Neural cell (in vitro differentiated cells): ENCODE measurements at places on chromosomes 5 and 9. TPM values are rescaled to one million over a fixed set of nuclear protein-coding genes. Genes with fewer than 3 reads are reported as not detected.

The PIP5KL1 gene
- 3.4 and 5.2 TPM in 2 replicates for polyA plus RNA-seq

The GFPT2 gene
- polyA plus RNA-seq, result 7.4 and 9.2 TPM in 2 replicates

The SLC27A6 gene
- polyA plus RNA-seq, result 0.37 and 1.0 TPM in 2 replicates

The CTSL gene
- polyA plus RNA-seq, result 46.5 and 53.5 TPM in 2 replicates

The HRH2 gene
- polyA plus RNA-seq, result 0.09 TPM in 1 of 2 replicates, not detected in the other

The HMMR gene
- 2.6 and 3.5 TPM in 2 replicates for polyA plus RNA-seq

The MSX2 gene
- polyA plus RNA-seq, result not detected in 2 replicates

The SLC36A3 gene
- not detected in 2 replicates for polyA plus RNA-seq

The GFI1B gene
- polyA plus RNA-seq, result not detected in 2 replicates

The C1QTNF3 gene
- 32.0 and 33.1 TPM in 2 replicates for polyA plus RNA-seq

The SLC2A6 gene
- 11.5 and 17.9 TPM in 2 replicates for polyA plus RNA-seq

The IL3 gene
- polyA plus RNA-seq, result not detected in 2 replicates

The PHYHD1 gene
- polyA plus RNA-seq, result not detected in 2 replicates

The LCN10 gene
- polyA plus RNA-seq, result not detected in 2 replicates

The SRA1 gene
- polyA plus RNA-seq, result 73.5 and 76.2 TPM in 2 replicates

The SH3PXD2B gene
- 11.7 and 18.7 TPM in 2 replicates for polyA plus RNA-seq

The WDR55 gene
- 20.4 and 20.7 TPM in 2 replicates for polyA plus RNA-seq

The CTNNA1 gene
- polyA plus RNA-seq, result 87.9 and 95.9 TPM in 2 replicates

The SLC4A9 gene
- polyA plus RNA-seq, result not detected in 2 replicates

The LCN6 gene
- not detected in 2 replicates for polyA plus RNA-seq

The AJM1 gene
- 1.5 TPM in 2 replicates for polyA plus RNA-seq

The ZNF462 gene
- 9.1 and 15.8 TPM in 2 replicates for polyA plus RNA-seq

The OR1L1 gene
- not detected in 2 replicates for polyA plus RNA-seq

The IRX2 gene
- 0.16 and 0.95 TPM in 2 replicates for polyA plus RNA-seq

The MEIKIN gene
- not detected in 2 replicates for polyA plus RNA-seq

The FBP1 gene
- polyA plus RNA-seq, result 0.94 TPM in 1 of 2 replicates, not detected in the other

The RAB14 gene
- polyA plus RNA-seq, result 79.3 and 94.5 TPM in 2 replicates

The MEGF10 gene
- 0.05 and 0.18 TPM in 2 replicates for polyA plus RNA-seq

The TLR4 gene
- polyA plus RNA-seq, result 0.07 and 0.74 TPM in 2 replicates

The EQTN gene
- polyA plus RNA-seq, result not detected in 2 replicates

The CARD6 gene
- polyA plus RNA-seq, result 0.06 TPM in 1 of 2 replicates, not detected in the other

The PCDHAC1 gene
- polyA plus RNA-seq, result 2.4 and 3.3 TPM in 2 replicates

The SOHLH1 gene
- not detected in 2 replicates for polyA plus RNA-seq

The EXOSC2 gene
- polyA plus RNA-seq, result 36.3 and 43.6 TPM in 2 replicates

The FABP6 gene
- 3.6 TPM in 1 of 2 replicates, not detected in the other for polyA plus RNA-seq

The SHOC1 gene
- not detected in 2 replicates for polyA plus RNA-seq

The AK3 gene
- 65.9 and 73.7 TPM in 2 replicates for polyA plus RNA-seq
